ENCODE measurements at places on chromosomes 7 and 10.

DNA sequence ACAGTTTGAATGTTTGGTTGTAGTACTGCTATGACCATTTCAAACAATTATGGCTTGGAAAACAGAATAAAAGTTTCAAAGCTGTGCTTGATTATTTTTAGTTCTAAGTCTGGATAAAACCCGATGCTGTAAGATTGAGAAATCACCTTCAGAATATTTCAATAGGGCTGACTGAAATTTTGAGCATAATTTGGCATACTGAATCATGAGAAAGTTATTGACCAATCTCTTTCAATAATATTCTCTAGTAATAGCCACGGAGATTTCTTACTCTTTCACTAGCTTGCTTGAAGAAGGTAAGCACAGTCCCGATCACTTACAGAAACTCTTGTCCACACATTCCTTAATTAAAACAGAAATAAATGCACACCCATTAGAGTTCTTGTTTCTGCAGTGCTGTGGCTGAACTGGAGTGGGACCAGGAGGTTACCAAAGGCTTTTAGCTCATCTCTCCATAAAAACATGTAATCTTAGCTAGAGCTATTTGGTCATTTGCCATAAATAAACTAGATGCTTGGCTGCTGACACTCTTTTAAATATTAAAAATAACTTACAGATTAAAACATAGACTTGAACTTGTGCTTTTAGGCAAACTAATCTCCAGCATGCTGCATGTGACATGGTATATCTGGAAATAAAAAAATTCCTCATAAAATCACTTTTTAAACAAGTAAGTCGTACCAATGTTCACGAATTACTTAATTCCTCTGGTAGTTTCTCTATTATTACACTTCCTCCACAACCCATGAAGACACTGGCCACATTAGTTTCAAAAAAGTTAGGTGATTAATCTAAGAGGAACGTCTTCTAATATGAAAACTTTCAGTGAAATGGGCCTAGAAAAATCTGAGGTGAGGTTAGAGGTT, 97.8 kb downstream of the AGMO start:
- no peak for DNase-seq

- no peak for DNase-seq
Observed at GRCh38 chr10:49169776-49170175, 18.4 kb downstream of the TMEM273 start.

DNA sequence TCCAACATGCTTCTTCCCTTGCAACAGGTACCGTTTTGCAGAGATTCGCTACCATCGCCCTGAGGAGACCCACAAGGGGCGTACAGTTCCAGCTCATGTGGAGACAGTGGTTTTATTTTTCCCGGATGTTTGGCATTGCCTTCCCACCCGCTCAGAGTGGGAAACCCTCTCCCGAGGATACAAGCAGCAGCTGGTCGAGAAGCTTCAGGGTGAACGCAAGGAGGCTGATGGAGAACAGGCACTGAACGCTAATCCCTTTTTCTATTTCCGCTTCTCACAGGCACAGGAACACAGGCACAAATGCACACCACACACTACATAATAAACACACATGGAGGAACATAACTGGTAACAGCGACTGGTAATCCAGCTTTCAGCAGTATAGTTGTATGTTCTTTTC, 35.2 kb downstream of the CCAR1 start:
- no peak for DNase-seq

GRCh38 chr10:48493083-48493871, 111.6 kb downstream of the ARHGAP22 start:
- no peak for DNase-seq

- no peak for DNase-seq
Observed at GRCh38 chr7:81608748-81609382, 161.0 kb downstream of the HGF start.

- DNase-seq: no peak
Observed at GRCh38 chr7:10802526-10802925, 171.1 kb upstream of the PHF14 start.

DNA sequence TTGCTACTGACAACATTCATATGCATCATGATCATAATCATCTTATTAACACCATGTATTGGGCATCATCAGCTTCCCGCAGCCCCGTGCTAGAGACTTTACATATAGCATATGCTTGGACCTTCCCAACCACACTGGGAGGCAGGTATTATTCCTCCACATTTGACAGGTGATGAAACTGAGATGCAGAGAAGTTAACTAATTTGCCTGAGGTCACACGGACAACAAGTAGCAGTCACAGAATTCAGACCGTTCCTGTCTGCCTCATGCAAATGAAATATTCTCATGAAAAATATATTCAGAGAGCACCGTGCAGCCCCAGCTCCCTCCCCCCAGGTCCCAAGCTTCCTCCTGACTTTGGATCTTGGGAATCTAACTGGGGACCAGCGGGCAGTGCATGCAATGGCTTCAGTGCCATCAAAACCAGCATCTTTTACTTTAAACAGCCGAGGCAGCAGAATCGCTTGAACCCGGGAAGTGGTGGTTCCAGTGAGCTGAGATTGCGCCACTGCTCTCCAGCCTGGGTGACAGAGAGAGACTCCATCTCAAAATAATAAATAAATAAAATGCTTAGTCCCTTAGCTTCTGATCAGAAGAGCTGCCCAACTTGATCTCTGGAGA, 112.2 kb upstream of the GPR26 start:
- DNase-seq: no peak

All from NCI-H524 treated with DMSO at 0.1 percent for 48 hours (cell line).